ENCODE measurements at places on chromosomes 5 and 9. TPM values are rescaled to one million over a fixed set of nuclear protein-coding genes. Genes with fewer than 3 reads are reported as not detected.

- no peak for DNase-seq
These were observed 704 bp downstream of the SPARC start for GRCh38 chr5:151685749-151686673.

DNA sequence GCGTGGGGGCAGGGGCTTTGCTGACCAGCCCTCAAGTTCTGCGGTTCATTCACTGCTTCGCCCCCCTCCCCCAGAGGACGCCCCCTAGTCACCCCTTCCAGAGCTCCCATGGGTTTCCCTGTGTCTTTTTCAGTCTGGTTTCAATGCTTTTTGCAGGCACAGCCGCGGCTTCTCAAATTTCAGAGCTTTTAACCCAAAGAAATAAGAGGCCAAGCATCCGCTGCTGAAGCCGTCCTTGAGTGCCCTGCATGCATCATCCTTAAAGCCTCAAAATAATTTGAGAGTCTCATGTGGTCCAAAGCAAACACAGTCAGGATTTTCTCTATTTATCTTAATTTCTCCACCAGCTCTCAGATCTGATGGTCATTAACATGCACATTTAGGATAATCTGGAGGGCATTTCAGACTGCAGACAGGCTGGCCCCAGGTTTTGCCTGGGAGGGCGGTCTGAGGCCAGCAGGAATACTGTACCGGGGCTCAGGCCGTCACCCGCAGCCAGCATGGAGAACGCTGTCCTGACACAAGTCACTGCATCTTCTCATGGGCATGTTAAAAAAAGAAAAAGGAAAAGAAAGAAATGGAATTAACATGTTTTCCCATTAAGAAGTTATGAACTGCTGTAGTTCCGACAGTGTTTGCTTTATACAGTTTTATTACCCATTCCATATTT, 420.8 kb upstream of the IRX4 start:
- DNase-seq, result no peak

Gene WDR41
- 140 TPM for total RNA-seq

Gene PCDHGB2
- 8.3 TPM for total RNA-seq

Data from occipital lobe (tissue), 3 donors.